ENCODE measurements at places on chromosomes 11 and 22. TPM values are rescaled to one million over a fixed set of nuclear protein-coding genes. Genes with fewer than 3 reads are reported as not detected.

- DNase-seq: no peak
These were observed 10.4 kb upstream of the AHNAK start for GRCh38 chr11:62556875-62557631.

GRCh38 chr11:36463781-36464180 lies 46.3 kb downstream of the TRAF6 start:
- peak; percentile 27 for DNase-seq

GRCh38 chr22:36298118-36298517 lies 45.2 kb downstream of the APOL1 start:
- DNase-seq: no peak

GRCh38 chr11:105719073-105719822 lies 109.4 kb downstream of the GRIA4 start:
- no peak for DNase-seq

GRCh38 chr11:100190395-100190794 lies 496.7 kb upstream of the ARHGAP42 start:
- no peak for DNase-seq

GRCh38 chr11:88886796-88887195 lies 179.0 kb downstream of the GRM5 start:
- DNase-seq: no peak

GRCh38 chr11:89447845-89448244 lies 43.3 kb downstream of the NOX4 start:
- no peak for DNase-seq

DNA sequence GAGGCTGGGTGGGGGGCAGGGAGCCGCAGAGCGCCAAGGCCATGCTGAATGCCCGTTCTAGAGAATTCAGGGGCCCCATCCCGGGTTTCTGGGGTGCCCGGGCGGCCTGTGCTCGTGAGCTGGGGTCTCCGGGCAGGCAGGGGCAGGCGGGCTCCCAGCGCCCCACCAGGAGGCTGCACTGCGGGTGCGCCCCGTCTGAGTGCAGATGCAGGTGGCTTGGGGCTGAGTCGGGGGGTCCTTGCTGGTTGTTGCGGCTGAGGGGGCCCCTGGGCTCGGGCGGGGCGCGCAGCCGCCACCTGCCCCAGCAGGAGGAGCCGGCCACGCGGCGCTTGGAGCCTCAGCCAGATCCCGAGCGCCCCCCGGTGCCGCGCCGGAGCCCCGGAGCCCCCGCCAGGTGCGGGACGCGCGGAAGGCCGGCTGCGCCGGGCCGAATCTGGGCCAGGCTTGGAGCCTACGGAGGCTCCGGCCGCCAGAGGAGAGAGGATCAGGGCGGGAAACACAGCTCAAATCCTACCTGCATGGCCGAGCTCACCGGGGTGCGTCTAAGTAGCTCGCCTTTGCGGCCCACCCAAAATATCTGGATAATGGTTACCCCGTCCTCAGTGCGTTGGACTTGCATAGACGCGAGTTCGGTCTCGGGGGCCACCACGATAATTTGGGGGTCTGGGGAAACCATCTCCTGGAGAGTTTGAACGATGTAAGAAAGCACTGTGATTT lies 590 bp upstream of the IGF2 start:
- DNase-seq: no peak

DNA sequence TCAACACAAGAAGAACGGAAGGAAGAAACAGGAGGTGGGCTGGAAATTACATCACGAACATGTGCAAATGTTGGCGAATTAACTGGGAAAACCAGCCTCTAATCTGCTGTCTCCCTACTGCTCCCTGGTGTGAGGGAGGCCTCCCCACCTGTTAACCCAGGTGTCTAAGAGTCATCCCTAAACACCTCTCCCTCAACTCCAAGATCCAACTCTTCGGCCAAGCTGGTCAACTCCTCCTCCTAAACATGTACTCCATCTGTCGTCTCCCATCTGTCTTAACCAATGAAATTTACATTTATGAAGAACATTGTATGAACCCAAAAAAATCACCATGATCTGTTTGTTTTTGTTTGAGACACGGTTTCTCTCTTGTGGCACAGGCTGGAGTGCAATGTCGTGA lies 154.2 kb downstream of the LARGE1 start:
- DNase-seq: no peak

- no peak for DNase-seq
These were observed 2.7 kb downstream of the FAT3 start for GRCh38 chr11:92227230-92227814.

- no peak for DNase-seq
These were observed 96.1 kb upstream of the THY1 start for GRCh38 chr11:119518746-119519730.

DNA sequence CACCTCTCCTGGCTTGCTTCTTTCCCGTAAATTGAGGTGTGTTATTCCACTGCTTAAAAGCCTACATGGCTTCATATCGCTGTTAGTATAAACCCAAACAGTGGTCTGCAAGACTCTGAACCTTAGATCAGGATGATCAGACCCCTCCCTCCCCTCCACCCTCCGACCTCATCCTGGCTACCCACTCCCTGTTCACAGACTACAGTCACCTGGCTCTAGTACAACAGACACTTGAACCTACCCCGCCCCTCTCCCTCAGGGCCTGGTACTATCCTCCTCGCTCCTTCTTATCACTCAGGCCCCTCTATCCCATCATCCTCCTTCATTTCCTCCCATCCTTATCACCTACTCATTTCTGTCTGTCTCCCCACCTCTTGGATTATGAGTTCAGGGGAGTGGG lies 20.1 kb downstream of the PTPRJ start:
- DNase-seq: no peak

GRCh38 chr22:30825711-30826505 lies 131.2 kb downstream of the OSBP2 start:
- DNase-seq: no peak

DNA sequence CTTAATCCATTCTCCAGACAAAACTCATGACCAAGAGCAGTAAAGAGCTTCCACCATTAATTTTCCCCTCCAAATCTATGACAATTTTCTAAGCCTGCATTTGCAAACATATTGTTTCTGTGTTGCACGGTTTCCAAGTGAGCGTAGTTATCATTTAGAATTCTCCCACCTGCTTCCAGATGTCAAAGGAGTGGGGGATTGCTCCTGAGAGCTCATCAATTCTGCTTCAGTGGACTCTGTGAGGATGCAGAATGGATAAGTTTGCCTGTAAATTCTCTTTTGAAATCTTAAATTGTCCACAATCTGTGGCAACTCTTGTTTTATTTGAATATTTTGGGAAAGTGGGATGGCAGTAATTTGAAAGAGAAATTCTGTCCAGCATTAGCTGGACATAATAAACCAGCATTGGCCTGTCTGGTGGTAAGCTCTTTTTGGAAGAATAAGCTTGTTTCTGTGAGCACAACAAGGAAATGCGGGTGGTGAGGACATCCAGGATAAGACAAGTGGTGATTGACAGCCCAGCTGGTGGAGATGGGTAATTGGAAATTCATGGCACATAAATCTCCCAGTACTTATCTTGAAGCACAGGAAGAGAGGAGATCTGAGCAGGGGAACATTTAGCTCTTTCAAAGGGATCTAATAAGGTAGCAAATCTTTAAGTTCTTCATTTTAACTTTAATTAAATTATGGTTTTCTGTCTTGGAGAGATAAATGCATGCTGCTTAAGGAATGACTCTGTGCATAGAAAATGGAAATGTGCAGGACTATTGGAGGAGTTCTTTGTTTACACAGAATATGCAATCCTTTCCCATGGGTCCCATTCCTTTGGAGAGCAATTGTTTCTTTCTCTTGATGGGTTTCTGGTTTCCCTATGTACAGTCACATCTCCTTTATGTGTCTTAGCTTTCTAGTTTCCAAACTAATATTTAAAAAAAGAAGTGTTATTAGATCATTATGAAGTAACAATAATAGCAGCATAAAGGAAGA lies 73.2 kb downstream of the FAT3 start:
- DNase-seq: no peak

GRCh38 chr11:118998822-118999221 lies 884 bp downstream of the CENATAC start:
- DNase-seq: peak; percentile 28

DNA sequence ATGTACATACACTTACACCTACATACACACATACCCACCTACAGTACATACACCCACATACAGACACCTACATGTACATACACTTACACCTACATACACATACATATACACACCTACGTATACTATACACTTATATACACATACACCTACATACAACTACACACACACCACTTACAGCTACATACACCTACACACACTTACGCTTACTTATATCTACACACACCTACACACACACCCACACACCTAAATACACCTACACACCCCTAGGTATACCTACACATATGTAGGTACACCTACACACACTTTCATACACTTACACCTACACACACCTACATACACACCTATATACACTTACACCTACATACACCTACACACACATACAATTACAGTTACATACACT lies 61.0 kb downstream of the ARHGAP8 start:
- no peak for DNase-seq

- DNase-seq: no peak
These were observed at the start of gene CDKN1C for GRCh38 chr11:2885678-2886081. Gene CDKN1C (minus strand): TSS chr11:2885775. CDS start chr11:2885456, 319 bp downstream.

- DNase-seq: no peak
These were observed 720 bp downstream of the FAM118A start for GRCh38 chr22:45310331-45310976.

DNA sequence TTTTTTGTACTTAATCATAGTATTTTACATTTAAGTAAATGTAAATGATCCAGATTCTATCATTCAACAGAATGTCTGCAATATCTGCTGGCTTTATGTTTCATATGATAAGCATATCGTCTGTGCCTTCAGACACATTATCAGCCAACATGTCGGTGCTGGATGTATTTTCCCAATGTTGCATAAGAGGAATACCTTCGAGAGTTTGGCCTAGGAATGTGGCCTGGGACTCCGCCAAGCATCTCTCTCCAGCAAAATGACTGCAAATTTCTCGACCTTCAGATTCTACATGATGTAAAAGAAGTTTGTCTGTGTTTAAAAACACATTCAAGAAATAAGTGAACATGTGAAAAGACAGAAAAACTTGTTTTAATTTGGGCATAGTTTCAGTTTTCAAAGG lies 6.9 kb downstream of the BDNF start:
- DNase-seq: no peak

Gene NCR3LG1
- 2.0 TPM for polyA plus RNA-seq

Gene OR5B17
- not detected for polyA plus RNA-seq

Gene OR51B5
- polyA plus RNA-seq: 0.05 TPM

Gene CADM1
- polyA plus RNA-seq: 31.8 TPM

Gene BRD1
- 3.1 TPM for polyA plus RNA-seq

Gene RIMBP3C
- 0.06 TPM for polyA plus RNA-seq

Gene RFPL3
- not detected for polyA plus RNA-seq

Gene GRIA4
- polyA plus RNA-seq: not detected

Gene TAGLN
- polyA plus RNA-seq: 5,131 TPM

Gene OR5P2
- polyA plus RNA-seq: 0.40 TPM

Gene TMEM86A
- 0.71 TPM for polyA plus RNA-seq
